ENCODE measurements at places on chromosomes 7 and 10. TPM values are rescaled to one million over a fixed set of nuclear protein-coding genes. Genes with fewer than 3 reads are reported as not detected.

DNA sequence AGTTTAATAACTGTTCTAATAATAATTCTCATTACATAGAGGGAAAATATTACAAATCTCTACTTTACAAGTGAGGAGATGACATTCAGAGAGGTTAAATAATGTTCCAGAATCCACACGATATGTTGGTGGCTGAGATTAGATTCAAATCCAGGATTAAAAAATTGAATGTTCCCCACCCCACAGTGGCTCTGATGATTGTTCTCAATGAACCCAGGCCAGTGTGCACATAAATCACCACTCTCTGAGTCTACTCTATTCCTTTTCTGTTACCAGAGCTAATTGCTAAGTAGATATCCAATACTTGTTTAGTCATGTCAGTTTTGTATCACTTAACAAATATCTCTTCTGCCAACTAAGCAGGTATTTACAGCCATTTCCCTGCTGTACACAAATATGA, 281.0 kb downstream of the ABCA13 start:
- no peak for DNase-seq

GRCh38 chr10:101840102-101840684, 3.4 kb downstream of the KCNIP2 start:
- DNase-seq: no peak

The PPP1R9A gene
- total RNA-seq: 9.7 TPM

The HGF gene
- not detected for total RNA-seq

- no peak for DNase-seq
Observed at GRCh38 chr10:51224671-51225161, 150.4 kb downstream of the PRKG1 start.

DNA sequence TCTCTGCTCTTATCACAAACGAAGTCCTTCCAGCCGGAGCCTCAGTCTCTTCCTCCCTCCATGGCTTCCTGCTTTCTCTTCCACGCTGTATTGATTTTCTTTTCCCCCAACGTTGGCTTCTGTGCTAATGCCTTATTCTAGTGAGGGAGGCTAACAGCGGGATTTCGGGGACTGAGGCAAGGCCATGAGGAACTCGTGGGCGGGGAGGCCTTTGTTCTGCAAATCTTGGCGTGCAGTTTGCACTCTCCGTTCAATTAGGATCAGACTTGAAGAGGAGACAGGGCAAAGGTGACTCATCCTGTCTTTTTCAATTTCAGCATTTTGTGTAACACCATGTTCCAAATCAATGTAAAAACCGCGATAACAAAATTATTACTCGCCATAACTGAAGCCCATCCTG, 25.3 kb downstream of the EN2 start:
- DNase-seq: no peak

Data from A172 (cell line).